ENCODE measurements at places on chromosomes 16 and 17.

GRCh38 chr16:47979164-47979520 is 176.7 kb downstream of the ABCC12 start:
- DNase-seq: no peak
- H3K27me3 ChIP-seq: no peaks in the 10 kb centered on the region
- no peaks in the 10 kb centered on the region for H3K36me3 ChIP-seq
- H3K27ac ChIP-seq: no peak overlapping the region
- H3K4me3 ChIP-seq: no peak overlapping the region

DNA sequence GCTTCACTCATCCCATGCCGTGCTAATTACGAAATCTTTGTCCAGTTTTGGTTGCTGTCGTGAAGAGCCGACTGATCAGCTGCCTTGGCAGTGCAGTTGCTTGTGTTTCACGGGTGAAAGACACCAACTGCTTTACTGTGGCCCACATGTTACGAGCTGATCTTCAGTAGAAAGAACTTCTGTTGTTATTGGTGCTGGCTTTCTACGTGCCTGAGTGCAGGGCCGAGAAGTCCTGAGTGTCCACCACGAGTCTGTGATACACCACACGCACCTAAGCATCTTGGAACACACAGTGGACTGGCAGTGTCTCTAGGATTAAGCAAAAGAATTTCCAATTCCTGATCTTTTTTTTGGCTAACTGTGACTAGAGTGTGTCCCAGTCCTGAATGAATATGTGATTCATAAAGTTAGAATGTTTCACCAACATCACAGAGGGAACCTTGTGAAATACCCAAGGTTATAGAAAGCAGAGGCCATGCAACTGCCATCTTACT is 70.4 kb upstream of the CLEC18A start:
- DNase-seq: peak; percentile 81
- peaks cover 12% of the 10 kb centered on the region for H3K4me1 ChIP-seq
- H3K36me3 ChIP-seq: peaks cover 11% of the 10 kb centered on the region
- H3K4me3 ChIP-seq: peak overlapping the region; percentile 55
- no peaks in the 10 kb centered on the region for H3K27me3 ChIP-seq

GRCh38 chr17:66904760-66905624 is 59.5 kb upstream of the CACNG4 start:
- DNase-seq: peak; percentile 43
- no peak overlapping the region for H3K27ac ChIP-seq
- H3K4me1 ChIP-seq: no peaks in the 10 kb centered on the region
- peaks cover 28% of the 10 kb centered on the region for H3K27me3 ChIP-seq

GRCh38 chr16:81864646-81865382 is 85.7 kb downstream of the PLCG2 start:
- H3K36me3 ChIP-seq: no peaks in the 10 kb centered on the region
- no peaks in the 10 kb centered on the region for H3K4me1 ChIP-seq
- no peak overlapping the region for H3K4me3 ChIP-seq
- H3K27me3 ChIP-seq: peaks cover 3% of the 10 kb centered on the region

All from GM23248 (cell line).